ENCODE measurements at places on chromosomes 12 and 14. TPM values are rescaled to one million over a fixed set of nuclear protein-coding genes. Genes with fewer than 3 reads are reported as not detected.

DNA sequence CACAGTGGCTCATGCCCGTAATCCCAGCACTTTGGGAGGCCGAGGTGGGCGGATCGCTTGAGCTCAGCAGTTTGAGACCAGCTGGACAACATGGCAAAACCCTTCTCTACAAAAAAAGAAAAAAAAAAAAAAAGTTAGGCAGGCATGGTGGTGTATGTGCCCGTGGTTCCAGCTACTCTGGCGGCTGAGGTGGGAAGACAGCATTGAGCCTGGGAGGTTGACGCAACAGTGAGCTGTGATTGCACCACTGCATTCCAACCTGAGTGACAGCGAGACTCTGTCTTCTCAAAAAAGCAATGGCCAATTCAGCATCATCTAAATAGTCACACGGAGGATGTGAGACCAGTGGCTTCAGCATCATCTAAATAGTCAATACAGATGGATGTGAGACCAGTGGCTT lies 10.4 kb upstream of the SAMD4A start:
- H3K4me1 ChIP-seq: peaks cover 6% of the 10 kb centered on the region
- DNase-seq: peak; percentile 58
- no peak overlapping the region for H3K27ac ChIP-seq
- H3K27me3 ChIP-seq: no peaks in the 10 kb centered on the region

GRCh38 chr14:85479306-85479705 lies 50.6 kb upstream of the FLRT2 start:
- no peak for DNase-seq
- H3K27ac ChIP-seq: no peak overlapping the region
- H3K4me3 ChIP-seq: no peak overlapping the region
- no peaks in the 10 kb centered on the region for H3K36me3 ChIP-seq
- H3K27me3 ChIP-seq: no peaks in the 10 kb centered on the region

- peaks cover 5% of the 10 kb centered on the region for H3K36me3 ChIP-seq
- peak; percentile 27 for DNase-seq
- H3K27ac ChIP-seq: no peak overlapping the region
These were observed 16.4 kb upstream of the KSR2 start for GRCh38 chr12:117985182-117985581.

The MYF6 gene
- not detected for total RNA-seq

- H3K27ac ChIP-seq: peak overlapping the region; percentile 81
- peak; percentile 37 for DNase-seq
- H3K4me3 ChIP-seq: peak overlapping the region; percentile 96
- H3K27me3 ChIP-seq: no peaks in the 10 kb centered on the region
- peaks cover 16% of the 10 kb centered on the region for H3K36me3 ChIP-seq
- H3K4me1 ChIP-seq: peaks cover 36% of the 10 kb centered on the region
These were observed 494 bp downstream of the TMTC3 start for GRCh38 chr12:88142610-88142991.

The KCNC2 gene
- not detected for total RNA-seq

The CLEC4D gene
- not detected for total RNA-seq

DNA sequence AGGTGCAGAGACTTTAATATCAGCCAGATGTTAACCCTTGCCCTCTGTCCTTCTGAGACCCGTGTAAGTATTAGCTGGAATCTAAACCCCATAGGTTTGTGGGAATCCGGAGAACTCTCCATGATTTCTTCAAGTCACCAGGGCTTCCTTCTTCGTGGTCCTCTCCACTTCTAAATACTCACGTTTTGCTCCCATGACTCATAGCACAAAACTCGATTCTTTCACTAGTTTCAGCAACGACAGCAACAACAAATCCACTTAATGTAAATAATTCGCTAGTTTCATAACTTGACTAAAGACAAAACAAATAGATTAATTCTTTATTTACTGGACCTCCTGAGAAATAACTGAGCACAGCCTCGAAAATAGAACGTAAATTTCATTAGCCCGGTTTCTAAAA lies 4.4 kb upstream of the CLEC2A start:
- DNase-seq: no peak
- H3K4me3 ChIP-seq: no peak overlapping the region
- H3K4me1 ChIP-seq: no peaks in the 10 kb centered on the region
- H3K27me3 ChIP-seq: peaks cover 19% of the 10 kb centered on the region

- H3K27me3 ChIP-seq: peaks cover 23% of the 10 kb centered on the region
- no peak overlapping the region for H3K4me3 ChIP-seq
- H3K4me1 ChIP-seq: no peaks in the 10 kb centered on the region
- no peak for DNase-seq
- no peaks in the 10 kb centered on the region for H3K36me3 ChIP-seq
These were observed 34.1 kb upstream of the INF2 start for GRCh38 chr14:104655128-104655848.

DNA sequence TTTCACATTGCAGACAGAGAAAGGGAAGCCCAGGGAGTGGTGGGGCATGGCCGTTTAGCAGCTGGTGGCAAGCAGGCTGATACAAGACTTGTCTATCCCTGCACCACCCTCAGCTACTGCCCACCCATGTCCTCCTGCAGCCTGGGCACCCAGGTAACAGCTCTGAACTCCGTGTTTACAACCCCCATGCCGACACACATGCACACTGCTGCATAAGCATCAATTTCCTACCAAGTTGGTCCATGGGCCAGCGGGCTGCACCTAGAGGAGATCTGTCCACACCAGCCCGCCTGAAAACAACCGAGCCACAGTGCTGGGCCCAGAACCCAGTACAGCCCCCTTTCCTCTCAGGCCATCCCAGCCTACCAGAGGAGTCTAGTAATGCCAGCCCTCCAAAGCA lies 75.9 kb upstream of the C14orf180 start:
- H3K4me1 ChIP-seq: no peaks in the 10 kb centered on the region
- H3K4me3 ChIP-seq: no peak overlapping the region
- no peaks in the 10 kb centered on the region for H3K36me3 ChIP-seq
- DNase-seq: no peak
- H3K27me3 ChIP-seq: peaks cover 31% of the 10 kb centered on the region

The LTBR gene
- total RNA-seq: 158 TPM

DNA sequence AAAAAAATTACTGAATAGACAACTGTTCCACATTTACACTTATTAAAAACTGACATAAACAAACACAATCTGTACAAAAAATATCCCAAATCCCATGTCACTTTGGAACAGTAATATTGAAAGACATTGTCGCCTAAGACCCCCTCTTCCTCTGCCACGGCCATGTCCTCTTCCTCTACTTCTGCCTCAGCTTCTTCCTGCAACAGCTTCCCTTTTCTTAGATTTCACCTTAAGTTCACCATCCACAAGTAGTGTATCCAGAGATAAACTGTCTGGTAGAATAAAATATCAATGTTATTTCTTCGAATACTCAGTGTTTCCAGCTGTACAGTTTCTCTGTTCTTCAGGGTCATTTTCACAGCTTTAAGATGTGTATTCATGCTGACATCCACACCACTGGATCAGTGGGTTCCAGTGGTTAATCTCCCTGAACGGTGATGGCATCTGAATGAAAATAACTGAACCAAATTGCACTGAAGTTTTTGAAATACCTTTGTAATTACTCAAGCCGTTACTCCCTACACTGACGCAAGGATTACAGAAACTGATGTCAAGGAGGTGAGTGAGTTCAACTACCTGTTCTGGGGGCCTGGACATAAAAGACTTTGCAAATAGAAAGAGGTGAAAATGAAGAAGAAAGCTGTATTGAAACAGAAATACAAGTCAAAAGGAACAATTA lies 208.5 kb downstream of the C12orf50 start:
- peak; percentile 64 for DNase-seq
- no peaks in the 10 kb centered on the region for H3K27me3 ChIP-seq
- peak overlapping the region; percentile 62 for H3K4me3 ChIP-seq
- H3K36me3 ChIP-seq: no peaks in the 10 kb centered on the region
- H3K4me1 ChIP-seq: peaks cover 27% of the 10 kb centered on the region

GRCh38 chr14:91272341-91273272 lies 28.1 kb upstream of the GPR68 start:
- H3K27me3 ChIP-seq: no peaks in the 10 kb centered on the region
- peaks cover 20% of the 10 kb centered on the region for H3K36me3 ChIP-seq
- no peak for DNase-seq
- no peak overlapping the region for H3K27ac ChIP-seq
- H3K4me1 ChIP-seq: no peaks in the 10 kb centered on the region

The ERP27 gene
- not detected for total RNA-seq

GRCh38 chr12:78918268-78918667 lies 53.7 kb downstream of the SYT1 start:
- H3K4me1 ChIP-seq: peaks cover 8% of the 10 kb centered on the region
- H3K4me3 ChIP-seq: no peak overlapping the region
- H3K36me3 ChIP-seq: no peaks in the 10 kb centered on the region
- no peak overlapping the region for H3K27ac ChIP-seq

The NUAK1 gene
- 2.6 TPM for total RNA-seq
